ENCODE measurements at places on chromosomes 4 and X.

GRCh38 chr4:5801696-5802095 is 90.7 kb downstream of the EVC start:
- no peak for DNase-seq

DNA sequence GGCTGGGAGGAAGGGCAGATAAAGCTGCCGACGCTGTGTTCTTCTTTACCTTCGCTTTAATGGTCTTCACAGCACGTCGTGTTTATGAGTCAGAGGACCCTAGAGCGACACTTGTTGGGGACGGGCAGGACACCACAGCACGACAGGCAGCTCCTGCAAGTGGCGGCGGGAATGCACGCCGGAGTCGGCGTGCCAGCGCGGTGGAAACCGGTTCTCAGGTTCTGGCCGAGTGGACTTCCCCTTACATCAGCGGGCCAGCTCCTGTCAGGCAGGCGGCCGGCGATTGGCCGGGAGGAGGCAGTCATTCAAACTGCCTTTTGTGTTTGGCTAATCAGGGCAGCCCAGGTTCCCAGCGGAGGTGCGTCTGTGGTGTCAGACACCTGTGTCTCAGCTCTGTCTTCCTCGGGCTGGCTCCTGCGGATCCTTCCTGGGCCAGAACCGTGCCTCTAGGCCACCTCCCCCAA is 150.9 kb downstream of the SHROOM3 start:
- peak; percentile 52 for DNase-seq

DNA sequence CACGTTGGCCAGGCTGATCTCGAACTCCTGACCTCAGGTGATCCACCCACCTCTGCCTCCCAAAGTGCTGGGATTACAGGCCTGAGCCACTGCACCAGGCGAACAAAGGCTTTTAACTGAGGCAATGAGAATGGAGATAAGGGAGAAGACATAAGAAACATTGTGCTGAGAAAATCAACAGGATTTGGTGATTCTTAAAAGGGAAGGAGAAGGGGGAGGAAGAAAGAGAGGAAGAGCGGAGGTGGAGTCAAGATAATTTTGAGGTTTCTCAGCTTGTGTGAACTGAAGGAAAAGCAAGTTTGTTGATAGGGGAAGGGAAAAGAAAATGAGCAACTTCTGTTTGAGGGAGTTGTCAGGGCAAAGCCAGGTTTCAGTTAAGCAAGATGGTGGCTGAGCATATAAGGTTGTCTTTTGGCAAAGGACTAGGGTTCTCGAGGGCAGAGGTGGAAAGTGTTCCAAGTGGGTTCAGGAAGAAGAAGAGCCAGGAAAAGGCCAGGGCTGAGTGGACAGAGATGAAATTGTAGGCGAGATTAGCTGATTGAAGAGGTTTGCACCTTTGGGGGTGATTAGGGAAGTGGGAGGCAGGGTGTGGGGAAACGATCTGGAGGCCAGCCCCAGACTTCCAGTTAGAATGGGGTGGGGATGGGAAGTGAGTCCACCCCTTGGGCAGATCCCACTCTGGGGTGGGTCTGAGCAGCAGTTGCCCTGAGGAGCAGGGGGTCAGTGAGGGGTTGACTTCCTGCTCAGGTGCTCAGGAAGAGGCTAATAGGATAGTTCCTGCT is 7.8 kb downstream of the DOCK11 start:
- DNase-seq, result no peak

DNA sequence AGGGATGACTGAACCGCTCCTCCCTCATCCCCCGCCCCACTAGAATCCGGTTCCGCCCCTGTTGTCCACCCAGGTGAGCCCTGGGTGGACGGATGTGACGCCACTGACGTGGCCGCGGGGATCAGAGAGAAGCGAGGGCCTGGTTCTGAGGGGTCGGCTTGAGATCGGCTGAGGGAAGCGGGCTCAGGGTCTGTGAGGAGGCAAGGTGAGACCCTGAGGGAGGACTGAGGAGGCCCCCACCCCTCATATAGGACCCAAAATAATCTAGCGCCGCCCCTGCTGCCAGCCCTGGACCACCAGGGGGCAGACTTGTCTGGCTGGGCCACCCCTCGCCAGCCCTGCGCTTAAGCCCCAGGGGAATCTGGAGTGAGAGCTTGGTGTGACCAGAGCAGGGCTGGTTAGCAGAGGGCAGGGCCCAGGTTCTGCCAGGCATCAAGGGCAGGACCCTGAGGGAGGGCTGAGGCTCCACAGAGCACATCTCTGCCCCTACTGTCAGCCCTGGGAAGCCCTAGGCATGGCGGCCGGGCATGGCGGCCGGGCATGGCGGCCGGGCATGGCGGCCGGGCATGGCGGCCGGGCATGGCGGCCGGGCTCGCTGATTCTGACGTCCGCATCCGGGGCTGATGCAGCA is at the start of gene MAGEA8:
TSS of gene MAGEA8 (plus strand) at position 103 of the 631 bp plus-strand sequence. CDS start 3,090 bp downstream, outside the sequence.
- no peak for DNase-seq

- DNase-seq, result peak; percentile 6
Measured at GRCh38 chr4:80685214-80685613, 345.3 kb upstream of the BMP3 start.

- no peak for DNase-seq
Measured at GRCh38 chr4:181158971-181159370, 1084.2 kb upstream of the TENM3 start.

DNA sequence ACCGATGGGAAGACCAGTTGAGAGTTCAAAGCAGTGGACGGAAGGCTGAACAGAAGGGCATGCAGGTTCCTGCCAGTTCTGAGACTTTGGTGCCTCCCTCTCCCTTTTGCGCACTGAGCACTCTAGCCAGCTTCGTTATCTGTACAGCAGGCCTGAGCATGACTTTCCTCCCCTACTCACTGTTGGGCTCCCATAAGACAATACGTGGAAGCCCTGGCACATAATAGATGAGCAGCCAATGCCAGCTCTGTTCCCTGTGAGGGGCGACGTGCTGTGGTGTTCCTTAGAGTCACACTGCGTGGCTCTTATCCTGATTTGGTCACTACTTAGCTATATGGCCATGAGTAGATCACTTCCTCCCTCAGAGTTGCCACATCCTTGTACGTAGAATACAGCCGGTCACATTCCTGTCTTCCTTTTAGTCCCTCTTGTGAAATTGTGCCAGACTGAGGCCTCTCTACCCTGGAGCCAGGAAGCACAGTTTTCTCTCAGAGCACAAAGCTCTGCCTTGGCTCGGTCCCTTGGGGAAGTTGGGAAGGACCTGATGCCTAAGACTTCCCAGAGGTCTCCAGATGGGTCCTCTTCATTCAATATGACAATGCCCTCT is 160.4 kb upstream of the MAMLD1 start:
- DNase-seq, result peak; percentile 80

GRCh38 chrX:16587836-16588235 is 62.1 kb upstream of the S100G start:
- no peak for DNase-seq

DNA sequence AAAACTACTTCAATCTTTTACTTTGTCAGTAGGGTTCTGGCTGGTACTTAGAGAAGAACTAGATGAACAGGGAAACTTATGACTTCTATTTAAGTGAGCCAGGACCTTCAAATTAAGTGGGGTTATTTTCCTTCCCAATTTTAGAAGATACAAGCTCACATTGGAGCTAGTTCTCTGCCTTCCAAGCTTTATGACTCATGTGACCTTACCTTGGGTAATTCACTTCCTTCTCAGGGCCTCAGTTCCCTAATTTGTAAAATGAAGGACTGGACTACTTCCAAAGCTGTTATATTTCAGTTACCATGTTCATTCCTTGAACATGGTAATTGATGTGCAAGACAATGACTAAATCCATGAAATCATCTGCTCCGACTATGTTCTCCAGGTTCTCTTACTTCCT is 32.0 kb upstream of the DCX start:
- DNase-seq, result no peak

GRCh38 chrX:39724544-39724943 is 373.2 kb downstream of the BCOR start:
- DNase-seq, result no peak

- no peak for DNase-seq
Measured at GRCh38 chr4:114615435-114615834, 16.8 kb downstream of the UGT8 start.

GRCh38 chrX:134875671-134876070 is 115.1 kb upstream of the SMIM10 start:
- DNase-seq, result no peak

DNA sequence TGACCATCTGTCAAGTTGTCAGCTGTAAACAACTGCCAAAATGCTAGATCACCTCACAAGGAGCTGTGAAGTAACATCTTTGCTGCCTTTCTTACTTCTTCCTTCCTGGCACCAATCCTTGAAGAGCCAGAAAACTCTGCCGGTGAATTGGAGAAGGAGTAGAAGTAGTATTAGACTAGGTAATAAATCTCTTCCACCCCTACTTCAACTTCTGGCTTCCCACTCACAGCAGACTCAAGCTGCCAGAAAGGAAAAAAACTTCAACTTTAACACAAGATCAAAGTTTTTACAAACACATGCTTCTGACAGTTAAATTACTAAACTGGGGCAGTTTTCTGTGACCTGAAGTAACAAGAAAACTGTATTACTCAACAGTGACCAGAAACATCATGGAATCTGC is 164.7 kb upstream of the SLC7A11 start:
- peak; percentile 82 for DNase-seq

GRCh38 chr4:20279381-20279780 is 27.7 kb downstream of the SLIT2 start:
- DNase-seq, result no peak

DNA sequence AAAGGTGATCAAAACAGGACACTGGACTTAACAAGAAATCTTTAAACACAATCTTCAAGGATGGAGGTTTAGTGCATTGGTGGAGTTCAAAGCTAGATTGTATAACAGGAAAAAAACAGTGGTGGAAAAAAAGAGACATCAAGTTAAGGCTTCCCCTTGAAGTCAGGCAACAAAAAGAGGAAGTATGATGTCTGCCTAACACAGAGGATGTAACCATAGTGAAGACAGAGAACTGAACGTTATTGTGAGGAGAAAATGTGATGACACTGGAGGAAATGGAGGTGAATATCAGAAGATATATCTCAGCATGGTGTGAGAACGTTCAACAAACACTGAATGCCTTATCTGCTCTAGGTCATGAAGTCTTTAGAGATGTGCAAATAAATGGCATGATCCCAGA is 192.4 kb upstream of the AR start:
- no peak for DNase-seq

DNA sequence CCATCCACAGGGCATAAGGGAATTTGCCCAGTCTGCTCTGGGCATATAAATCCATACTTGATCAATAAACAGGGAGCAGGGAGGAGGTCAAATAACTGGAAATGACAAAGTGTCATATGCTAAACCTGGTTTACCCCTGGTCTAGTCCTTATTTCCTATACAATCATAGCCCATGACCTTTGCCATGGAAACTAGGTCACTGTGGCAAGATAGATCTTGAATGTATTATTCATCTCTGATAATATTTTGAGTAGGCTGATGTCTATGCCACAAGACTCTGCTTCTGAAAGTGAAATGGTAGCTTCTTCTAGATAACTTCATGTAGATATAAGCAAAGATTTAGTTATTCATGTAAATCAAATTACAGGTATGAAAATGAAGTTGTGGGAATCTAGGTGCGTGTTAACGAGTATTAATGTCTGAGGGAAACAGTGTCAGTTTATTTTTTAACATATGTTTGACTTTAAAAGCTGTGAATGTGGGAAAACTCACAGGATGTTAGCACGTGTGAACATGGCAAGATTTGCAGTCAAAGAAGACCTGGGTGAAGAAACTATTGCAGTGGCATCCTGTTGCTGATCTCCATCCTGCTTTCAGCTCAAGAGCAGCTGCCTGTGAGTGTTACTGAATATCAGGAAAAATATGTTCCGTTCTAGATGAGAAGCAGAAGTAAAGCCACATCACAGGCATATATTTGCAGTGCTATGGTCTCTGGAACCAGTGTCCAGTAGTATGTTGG is 81.8 kb upstream of the NDP start:
- DNase-seq, result no peak

DNA sequence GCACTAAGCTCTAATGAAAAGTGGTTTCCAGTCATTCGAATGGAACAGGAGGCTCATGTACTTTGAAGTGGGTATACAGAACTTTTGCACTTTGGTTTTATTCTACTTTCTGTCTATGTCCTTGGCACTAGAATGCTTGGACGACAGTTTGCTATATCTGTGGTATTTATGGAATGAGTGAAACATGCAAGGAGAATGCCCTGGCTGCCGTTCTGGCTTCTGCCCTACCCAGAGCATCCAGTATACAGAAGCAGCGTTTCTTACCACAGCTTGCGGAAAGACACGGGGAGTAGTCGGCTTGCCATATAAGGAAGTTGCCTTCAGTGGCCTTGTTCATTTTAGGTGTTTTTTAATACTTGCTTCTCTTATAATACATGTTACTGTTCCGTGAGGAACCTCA is 98.0 kb downstream of the TBL1X start:
- peak; percentile 90 for DNase-seq

GRCh38 chr4:37685161-37685822 is 884 bp downstream of the RELL1 start:
- no peak for DNase-seq

GRCh38 chr4:37726666-37727065 is 40.5 kb upstream of the RELL1 start:
- peak; percentile 60 for DNase-seq

- DNase-seq, result no peak
Measured at GRCh38 chr4:5895287-5895686, 2.4 kb upstream of the CRMP1 start.

DNA sequence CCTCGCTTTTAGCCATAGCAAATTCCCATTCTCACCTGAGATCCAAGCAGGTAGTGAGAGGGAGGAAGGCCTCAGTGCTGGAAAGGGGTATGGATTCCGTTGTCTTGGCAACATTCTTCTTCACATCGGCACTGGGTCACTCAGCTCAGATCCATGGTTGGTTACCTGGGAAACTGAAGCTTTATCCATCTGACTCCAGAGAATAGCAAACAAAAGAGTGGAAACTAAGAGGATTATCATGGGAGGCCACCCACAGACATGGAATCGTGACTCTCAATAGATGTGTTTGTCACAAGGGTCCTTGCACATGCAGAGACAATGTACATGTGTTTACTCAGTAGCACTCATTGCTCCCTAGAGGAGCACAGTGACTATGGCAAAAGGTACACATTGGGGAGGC is 81.0 kb downstream of the MAGED4 start:
- DNase-seq, result no peak

- peak; percentile 75 for DNase-seq
Measured at GRCh38 chr4:13985837-13986236, 358.3 kb upstream of the BOD1L1 start.

DNA sequence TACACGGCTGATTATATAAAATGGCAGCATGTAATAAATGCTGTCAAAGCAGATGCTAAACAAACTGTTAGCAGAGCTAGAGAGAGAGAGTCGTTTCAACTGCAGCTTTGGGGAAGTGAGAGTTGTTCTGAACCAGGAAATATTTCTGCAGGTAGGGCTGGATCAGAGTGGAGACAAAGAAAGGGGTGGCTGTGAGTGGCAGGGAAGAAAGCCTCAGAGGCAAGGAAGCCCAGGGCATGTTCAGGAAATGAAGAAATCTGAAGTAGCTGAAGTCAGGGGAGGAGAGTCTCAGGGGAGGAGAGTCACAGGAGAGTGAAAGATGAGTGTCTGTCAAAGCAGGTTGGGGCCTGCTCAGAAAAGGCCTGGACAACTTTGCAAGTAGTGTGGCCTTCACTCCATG is 48.4 kb upstream of the RPS6KA3 start:
- DNase-seq, result no peak

DNA sequence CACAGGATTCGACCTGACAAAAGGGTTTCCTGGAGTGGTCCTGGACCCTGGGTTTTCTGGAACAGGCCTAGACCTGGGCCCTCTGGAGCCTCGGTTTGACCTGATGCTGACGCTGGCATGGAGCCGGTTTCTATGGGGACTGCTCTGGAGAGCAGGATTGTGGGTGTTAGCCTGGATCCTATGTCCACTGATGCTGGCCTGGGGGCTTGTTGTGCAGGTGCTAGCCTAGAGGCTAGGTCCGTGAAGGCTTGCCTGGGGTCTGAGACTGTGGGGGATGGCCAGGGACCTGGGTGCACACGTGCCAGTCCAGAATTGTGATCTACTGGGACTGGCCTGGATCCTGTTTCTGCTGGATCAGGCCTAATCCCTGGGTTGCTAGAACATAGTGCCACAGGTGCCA is 173.1 kb downstream of the TMEM47 start:
- no peak for DNase-seq

Measured in amniotic epithelial cell (primary cell).